Inflammatory macrophage treated with lipopolysaccharide for 1 hour (primary cell): ENCODE measurements at places on chromosomes 12 and 14.
A peak's percentile ranks its signal among the peaks of the same experiment; 100 is the strongest.

DNA sequence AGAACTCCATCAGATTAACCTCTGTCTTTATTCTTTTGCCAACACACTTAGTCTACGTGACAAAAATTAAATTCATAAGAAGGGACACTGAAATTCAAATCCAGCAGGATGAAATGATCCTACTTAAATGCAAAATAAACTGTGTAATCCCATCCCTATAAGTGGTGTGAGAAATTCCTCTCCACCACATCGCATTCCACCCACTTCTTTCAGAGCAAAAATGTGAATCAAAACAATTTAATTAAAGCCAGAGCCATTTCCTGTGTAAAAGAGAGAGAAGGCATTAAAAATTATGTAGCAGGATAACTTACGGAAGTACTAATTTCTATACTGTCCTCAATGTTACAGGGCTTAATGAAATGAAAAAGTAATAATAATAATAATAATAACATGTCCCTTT is 844.3 kb downstream of the GALC start:
- DNase-seq: no peak

- no peak for DNase-seq
Measured at GRCh38 chr12:56398324-56398723, 35.7 kb upstream of the APOF start.

DNA sequence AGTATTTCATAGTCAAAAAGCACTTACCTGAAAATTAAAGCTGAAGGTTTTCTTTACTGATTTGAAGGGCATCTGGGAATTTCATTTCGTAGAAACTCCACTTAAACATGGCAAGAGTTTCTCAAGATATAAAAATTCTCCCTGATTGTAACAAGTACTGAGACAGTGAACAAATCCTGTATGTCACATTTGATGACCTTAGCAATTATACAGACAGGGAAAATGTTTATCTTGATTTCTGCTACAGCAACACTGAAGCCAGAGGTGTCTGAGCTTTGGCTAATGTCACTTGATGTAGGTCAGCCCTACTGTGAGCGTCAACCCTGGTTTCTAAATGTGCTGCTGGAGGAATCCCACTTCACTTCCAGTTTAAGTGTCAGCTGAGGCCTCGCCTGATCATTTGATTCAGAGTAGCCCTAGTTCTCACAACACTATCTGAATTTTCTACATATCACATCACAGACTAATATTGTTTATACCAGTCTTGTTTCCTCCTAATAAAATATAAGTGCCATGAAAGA is 20.9 kb downstream of the RTRAF start:
- no peak for DNase-seq

GRCh38 chr14:83170165-83170564 is 1636.5 kb upstream of the SEL1L start:
- no peak for DNase-seq

GRCh38 chr12:3604748-3605586 is 114.0 kb downstream of the PRMT8 start:
- DNase-seq: peak; percentile 23

- DNase-seq: no peak
Measured at GRCh38 chr14:52370406-52370935, 56.4 kb downstream of the PTGER2 start.

DNA sequence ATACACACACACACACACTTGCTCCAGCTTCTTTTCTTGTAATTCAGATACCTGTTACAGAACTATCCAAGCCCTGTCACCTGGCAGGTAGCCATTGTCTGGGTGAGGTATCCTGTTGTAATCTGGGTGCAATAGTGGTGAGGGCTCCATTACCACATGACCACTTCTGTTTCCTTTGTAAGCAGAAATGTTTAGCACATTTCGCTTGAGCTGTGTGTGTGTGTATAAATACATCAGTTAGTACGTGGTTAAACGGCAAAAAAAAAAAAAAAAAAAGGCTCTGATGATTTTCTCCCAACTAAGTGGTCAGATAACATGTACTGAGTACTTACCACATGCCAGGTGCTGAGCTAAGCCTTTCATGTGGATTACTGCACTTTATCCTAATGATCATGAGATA is 129.3 kb upstream of the SSTR1 start:
- no peak for DNase-seq

DNA sequence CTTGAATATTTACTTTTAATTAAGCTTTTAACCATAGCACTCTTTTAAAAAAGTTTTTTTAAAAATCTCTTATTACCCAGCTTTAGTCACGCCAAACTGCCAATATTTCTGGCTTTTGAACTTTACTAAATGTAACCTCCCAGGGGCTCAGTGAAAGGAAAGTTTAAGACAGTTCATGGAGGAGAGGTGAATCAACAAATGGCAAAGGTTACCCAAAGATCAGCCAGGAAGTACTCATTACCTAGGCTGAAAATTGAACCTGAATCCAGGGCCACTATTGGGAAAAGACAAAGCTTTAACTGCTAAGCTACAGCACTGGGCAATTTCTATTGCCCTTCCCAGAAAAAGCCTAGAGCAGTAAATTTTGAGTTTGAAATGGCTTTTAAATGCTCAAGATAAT is 282.2 kb downstream of the GPHN start:
- no peak for DNase-seq

- no peak for DNase-seq
Measured at GRCh38 chr14:33755358-33755757, 195.5 kb downstream of the EGLN3 start.

GRCh38 chr14:103483600-103483999 is 39.0 kb downstream of the CKB start:
- DNase-seq: no peak

DNA sequence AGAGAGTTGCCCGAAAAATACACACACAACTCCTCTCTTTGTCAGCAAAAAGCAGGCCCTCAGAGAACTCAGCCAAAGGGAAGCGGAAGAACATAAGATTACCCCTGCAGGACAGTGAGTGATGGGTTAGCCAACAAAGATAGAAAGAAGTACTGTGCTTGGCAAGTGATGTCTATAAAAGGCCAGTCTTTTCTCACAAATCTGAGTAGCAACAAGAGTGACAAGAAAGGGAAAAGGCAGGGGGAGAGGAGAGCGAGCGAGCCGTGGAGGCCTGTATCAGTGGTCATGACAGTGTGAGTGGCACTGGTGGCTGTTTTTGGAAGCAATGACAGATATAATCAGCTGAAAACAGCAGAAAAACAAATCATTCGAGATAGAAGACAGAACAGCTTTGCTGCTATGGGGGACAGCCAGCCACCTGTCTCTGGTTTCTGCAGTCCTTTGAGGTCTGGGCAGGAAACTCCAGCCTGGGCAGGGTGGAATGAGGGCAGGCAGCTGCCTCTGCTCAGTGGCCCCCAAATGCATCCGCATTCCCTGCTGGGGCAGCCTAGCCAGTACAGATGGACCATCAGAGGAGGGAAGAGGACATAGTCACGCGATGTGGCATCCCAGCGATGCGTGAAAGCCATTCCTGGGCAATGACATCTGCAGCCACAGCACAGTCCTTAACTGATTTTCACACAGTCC is 74.7 kb downstream of the TRIM9 start:
- DNase-seq: no peak

- no peak for DNase-seq
Measured at GRCh38 chr14:90720336-90720735, 95.9 kb downstream of the TTC7B start.

- no peak for DNase-seq
Measured at GRCh38 chr14:22334275-22334577, 254.8 kb downstream of the DAD1 start.

DNA sequence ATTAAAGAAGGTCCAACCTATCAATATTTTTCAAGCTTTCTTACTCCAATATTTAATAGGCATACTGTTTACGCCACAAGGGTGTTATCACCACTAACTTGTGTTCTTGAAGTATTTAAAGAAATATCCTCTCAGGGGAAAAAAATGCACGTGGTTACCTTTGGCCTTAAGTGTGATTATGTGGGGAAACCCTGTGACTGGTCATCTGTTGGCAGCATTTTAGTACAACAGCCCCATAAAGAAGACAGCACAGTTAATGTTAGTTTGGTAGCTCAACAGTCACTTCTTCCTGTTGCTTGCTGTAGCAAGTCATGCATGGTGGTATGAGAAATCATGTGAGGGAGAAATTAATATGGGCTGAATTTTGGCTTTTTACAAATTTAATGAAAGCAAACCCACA is 1021.5 kb upstream of the TMEM132C start:
- DNase-seq: no peak

DNA sequence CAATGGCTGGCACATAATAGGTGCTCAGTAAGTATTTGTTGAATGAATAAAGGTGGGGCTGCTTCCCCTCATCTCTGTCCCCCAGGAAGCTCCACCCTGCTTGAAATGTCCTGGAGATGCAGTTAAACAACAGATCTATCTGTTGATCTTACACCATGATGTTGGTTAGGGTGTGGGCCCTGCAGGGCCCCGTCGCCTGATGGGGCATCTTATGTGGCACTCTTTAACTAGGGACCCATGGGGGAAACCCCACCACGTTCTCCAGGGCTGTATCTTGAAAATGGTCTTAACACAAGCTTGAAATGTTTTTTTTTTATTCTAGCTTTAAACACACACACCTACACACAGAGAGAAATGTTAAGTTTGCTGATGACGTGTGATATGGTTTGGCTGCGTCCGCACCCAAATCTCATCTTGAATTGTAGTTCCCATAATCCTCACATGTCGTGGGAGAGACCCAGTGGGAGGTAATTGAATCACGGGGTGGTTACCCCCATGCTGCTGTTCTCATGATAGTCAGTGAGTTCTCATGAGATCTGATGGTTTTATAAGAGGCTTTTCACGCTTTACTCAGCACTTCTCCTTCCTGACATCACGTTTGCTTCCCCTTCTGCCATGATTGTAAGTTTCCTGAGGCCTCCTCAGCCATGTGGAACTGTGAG is 741.7 kb downstream of the VRK1 start:
- DNase-seq: no peak

DNA sequence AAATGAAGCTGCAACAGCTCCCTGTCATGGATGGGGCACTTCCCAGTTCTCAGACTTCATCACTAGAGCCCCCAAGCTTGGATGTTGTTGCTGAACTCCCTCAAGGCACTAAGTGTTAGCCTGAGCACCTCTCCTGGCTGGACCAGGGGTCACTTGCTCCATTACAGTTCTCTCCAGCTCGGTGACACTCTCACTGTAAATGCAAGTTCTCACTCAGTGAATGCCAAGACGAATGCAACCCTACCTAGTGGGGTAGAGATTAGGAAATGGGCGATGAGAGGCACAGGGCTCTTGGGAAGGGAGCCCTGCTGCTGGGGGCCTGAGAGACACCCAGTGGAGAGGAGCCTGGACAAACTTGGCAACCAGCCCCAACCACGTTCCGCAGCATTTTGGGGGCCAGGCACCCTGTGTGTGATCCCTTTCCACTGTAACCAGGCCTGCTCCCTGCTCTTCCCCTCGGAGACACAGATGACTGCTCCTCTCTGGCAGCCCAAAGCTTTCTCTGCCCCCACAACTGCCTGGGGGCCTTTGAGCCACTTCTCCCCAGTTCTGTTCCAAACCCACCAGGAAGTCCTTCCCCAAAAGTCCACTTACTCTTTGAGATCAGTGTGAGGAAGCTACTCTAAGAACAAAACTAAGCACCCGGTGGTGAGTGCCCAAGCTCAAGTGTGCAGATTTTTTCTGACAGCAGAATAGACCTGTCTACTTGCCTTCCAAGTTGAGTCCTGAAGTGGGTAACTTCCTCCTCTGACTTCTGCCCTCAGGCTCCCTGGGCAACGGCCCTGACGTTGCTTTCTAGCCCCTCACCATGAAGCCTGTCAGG is 8.0 kb upstream of the SELPLG start:
- DNase-seq: no peak

DNA sequence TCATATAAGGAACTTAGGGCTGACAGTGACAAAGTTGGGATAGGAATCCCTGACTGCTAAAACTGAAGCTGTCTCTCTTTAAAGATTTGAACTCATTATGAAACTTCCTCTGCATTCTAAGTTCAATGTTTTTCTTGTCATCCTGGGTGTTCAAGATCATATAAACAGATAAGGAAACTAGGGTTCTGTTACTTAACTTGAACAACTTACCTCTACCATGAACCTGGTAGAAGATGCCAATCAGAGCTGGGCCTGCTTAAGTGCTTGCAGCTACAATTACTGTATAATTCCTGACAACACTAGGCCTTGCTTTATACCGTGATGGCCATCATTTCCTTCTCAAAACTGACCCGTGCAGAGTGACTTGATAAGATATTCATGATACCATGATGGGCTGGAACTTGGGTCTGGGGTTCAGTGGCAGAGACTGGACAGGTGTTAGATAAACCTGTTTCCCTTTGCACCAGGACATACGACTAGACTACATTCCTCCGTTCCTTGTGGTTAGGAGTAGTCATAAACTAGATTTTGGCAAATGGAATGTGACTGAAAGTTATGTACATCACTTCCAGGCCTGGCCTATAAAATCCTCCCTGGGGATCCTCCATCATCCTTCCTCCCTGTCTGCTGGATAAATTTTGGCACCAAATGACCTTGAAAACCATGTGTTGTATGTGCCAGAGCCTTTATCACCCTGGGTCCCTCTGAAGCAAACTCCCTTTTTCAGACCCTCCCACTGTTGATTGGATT is 172.2 kb upstream of the PRICKLE1 start:
- DNase-seq: no peak

- no peak for DNase-seq
Measured at GRCh38 chr12:44812062-44812461, 64.1 kb downstream of the NELL2 start.

DNA sequence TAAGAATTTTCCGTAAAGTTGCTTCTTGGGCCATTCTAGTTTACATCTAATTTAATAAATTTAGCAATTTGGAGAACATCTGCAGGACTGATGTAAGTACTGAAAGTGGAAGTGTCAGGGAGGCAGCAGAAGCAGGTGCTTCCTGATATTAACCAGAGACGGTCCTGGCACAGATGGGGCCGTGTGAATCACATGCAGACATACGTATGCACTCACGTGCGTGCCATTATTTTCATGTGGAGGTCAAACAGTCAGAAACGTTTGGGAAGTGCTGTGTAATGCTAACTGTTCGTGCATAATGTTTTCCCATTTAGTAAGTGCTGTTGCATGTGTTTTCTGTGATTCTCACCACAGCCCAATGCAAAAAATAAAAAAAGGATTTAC is 87.8 kb upstream of the DYNC1H1 start:
- peak; percentile 68 for DNase-seq

DNA sequence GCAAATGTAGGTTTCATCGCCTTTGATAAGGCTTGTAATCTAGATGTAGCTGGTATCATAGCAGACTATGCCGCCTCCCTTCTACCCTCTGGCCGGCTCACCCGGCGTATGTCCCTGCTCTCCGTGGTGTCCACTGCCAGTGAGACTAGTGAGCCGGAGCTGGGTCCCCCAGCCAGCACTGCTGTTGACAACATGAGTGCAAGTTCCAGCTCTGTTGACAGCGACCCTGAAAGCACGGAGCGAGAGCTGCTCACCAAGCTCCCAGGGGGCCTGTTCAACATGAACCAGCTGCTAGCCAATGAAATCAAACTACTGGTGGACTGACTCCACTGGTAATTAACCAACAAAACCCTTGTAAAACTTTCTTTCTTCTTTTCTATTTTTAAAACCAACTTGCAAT is 49.0 kb upstream of the A2ML1 start:
- DNase-seq: no peak

- DNase-seq: no peak
Measured at GRCh38 chr14:93705513-93706156, 82.7 kb downstream of the PRIMA1 start.

GRCh38 chr12:60148109-60148508 is 552.3 kb downstream of the SLC16A7 start:
- DNase-seq: no peak

GRCh38 chr12:51341251-51342007 is 5.0 kb downstream of the CELA1 start:
- DNase-seq: peak; percentile 59

- DNase-seq: no peak
Measured at GRCh38 chr12:91172096-91172495, 10.5 kb downstream of the DCN start.

- DNase-seq: no peak
Measured at GRCh38 chr12:91104812-91105466, 6.4 kb downstream of the LUM start.

GRCh38 chr14:23546450-23547035 is 5.0 kb downstream of the ZFHX2 start:
- DNase-seq: no peak
